NCI-H460 (cell line): ENCODE measurements at places on chromosomes 4 and X.

DNA sequence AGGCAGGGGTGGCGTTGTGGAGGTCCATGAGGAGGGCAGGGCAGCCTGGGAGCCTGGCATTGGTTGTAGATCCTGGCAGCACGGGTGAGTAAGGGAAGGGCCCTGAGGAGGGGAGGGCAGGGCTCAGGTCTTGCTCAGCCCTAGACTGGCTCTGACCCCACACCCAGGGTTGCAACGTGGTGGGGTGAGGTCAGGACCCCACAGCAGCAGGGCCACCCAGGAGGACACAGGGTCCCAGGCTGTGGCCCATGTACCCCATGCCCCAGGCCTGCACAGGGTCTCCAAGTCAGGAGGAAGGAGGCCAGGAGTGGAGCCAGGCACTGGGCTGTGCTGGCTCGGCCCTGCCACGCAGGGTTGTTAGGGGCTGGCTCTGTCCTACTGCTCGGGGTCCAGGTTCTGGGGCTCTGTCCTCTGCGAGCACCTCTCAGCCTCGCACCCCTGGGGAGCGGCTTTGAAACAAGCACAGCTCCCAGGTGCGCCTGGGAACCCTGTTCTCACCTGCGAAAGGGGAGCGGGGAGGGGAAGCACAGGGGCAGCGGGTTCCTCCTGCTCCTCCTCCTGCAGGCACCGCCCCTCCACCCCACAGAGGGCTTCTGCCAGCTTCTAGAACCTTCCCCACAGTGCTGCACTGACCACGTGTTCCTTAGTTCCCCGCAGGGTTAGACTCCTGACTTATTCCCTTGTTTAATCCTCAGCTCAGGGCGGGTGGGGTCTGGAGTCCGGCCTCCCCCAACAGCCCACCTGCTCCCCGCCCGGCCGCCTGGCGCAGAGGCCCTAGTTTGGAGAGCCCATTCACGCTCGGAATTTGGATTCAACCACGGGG is 20.4 kb downstream of the MSANTD1 start:
- DNase-seq: no peak

- no peak for DNase-seq
Observed at GRCh38 chr4:140952717-140953116, 180.6 kb downstream of the RNF150 start.

- no peak for DNase-seq
Observed at GRCh38 chr4:21948347-21949072, at the start of gene KCNIP4. KCNIP4 (minus strand) TSS chr4:21948772.

GRCh38 chr4:125043486-125043885 is 271.3 kb upstream of the FAT4 start:
- DNase-seq: no peak

DNA sequence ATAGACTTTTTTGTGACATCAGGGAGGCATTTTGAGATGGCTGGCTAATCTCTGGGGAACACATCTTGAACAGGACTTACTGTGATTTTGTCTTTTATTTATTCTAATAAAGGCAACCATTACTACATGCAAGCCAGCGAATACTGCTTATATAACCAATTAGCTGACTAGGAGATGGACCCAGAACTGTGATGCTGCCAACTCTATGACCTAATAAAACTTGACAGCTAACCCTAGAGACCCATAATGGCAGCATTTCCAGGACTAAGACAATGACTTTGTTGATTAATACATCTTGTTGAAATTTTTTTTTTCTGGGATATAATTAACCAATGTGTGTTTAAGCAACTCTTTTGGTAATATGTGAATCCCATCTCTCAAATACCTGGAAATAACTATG is 584.6 kb downstream of the PRR32 start:
- no peak for DNase-seq

- DNase-seq: no peak
Observed at GRCh38 chr4:24002330-24002966, 112.6 kb upstream of the PPARGC1A start.

DNA sequence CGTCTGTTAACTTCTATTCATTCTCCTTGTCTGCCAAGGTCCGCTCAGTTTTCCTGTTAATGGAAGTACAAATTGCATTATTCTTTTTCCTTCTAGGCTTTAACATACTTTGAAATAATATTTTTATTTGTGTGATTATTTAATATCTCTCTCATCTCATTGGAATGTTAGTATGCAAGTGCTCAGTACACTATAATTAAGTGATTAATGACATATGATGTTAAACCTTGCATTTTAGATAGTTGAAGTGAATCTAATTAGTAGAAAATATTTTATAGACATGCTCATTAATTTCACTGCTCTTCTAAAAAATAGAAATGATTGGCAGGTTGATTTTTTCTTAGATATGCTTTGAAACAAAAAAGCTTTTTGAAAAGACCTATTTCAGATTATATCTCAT is 1079.8 kb downstream of the RAPGEF2 start:
- no peak for DNase-seq

GRCh38 chr4:80216100-80216761 is 18.9 kb downstream of the PRDM8 start:
- DNase-seq: no peak

DNA sequence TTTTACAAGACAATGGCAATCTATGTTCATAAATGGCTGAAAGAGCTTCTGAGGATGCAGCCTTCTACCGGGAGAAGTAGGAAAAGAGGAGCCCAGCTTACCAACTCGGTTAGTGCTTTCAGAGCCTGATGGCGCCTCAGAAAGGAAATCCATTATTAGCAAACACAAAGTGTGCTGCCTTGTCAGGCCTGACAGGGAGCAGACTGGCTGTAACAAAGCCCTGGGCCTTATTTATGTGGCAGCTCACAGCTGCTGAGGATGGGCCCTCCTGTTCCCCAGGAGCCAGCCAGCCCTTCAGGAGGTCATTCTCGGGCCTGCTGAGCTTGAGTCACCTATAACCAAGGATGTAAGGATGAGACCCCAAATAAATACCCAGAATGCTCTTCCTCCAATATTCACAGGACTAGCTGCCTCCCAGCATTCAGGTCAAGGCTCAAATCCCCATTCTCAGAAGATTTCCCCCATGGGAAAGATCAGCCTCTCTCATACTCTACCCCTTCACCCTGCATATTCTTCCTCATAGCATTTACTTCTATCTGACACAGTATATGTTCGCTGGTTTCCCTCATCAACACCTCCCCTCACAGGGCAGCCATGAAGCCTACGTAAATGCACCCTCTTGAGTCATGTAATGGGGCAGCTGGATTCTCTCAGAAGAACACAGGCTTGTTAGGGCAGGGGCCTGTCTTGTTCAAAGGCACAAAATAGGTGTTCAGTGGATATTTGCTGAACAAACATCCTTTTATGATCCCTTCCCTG is 227.0 kb upstream of the RASGEF1B start:
- DNase-seq: no peak

DNA sequence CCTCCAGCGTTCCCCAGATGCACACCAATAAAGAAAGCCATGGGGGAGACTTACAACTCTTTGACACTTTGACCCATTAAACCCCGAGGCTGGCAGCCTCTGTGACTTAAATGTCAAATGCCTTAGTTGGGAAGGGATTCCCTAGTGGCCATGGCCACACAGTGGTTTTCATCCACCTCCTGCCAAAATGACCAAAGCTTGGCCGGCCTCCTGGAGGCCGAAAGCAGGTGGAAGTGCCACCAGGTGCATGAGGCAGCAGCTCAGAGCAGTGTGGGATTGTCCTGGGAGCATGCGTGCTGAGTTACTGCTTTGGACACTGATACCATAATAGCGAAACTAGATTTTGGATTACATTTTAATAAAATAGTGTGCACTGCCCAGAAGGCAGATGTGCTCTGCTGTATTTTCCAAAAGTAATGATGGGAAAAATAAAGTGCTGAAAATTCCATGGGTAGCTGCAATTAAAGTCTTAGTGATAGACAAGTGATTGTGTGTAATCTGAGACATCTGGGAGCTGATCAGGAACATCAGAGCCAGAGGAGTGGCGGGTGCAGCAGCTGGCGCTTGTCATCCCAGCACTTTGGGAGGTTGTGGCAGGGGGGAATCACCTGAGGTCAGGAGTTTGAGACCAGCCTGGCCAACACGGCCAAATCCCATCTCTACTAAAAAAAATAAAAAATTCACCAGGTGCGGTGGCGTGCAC is 39.8 kb upstream of the TADA2B start:
- DNase-seq: no peak

GRCh38 chr4:87489678-87490077 is 39.5 kb downstream of the SPARCL1 start:
- no peak for DNase-seq
